ENCODE measurements at places on chromosomes 16 and 17.

DNA sequence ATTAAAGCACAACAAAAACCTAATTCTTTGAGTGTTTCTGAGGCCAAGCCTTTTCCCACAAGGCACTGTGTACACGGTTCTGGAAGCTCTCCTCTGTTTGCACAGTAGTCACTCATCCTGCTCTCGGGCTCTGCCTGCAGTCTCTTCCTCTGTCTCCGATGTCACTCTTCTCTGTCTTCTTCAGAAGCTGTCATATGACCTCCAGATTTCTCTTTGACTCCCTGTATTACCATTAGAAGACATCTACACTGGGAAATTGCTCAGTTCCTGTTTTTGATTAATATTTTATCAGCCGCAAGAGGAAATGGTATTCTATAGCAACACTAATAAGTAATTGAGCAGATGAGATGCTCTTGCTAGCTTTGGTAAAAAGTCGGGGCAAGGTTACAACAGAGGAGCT lies 422.9 kb downstream of the WWOX start:
- no peak for DNase-seq

GRCh38 chr16:89010210-89010925 lies 33.4 kb upstream of the CBFA2T3 start:
- DNase-seq: no peak

DNA sequence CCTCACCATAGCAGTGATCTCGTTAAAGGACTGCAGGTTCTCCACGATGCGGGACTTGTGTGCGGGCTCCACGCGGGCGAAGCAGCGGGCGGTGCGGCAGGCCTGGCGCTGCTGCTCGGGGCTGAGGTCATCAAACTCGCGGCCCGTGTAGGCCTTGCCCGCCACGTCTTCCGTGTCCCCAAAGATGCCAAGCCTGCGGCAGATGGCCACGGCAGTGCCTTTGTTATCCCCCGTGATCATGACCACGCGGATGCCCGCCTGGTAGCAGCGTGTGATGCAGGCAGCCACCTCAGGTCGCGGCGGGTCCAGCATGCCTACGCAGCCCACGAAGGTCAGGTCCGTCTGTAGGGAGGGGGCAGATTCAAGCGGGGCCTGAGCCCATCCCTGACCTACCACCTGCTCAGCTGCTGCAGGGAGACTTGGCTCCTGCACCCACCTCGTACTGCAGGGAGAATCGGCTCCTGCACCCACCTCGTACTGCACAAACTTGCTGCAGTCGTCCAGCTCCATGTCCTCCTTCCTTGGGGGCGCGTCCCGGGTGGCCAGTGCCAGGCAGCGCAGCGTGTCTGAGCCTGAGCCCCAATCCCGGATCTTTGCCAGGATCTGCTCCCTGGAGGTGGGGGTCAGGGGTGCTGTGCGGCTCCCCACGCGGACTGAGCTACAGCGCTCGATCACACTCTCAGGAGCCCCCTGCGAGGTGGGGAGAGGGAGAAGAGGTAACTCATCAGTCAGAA lies 23.1 kb downstream of the ATP2A3 start:
- no peak for DNase-seq

- DNase-seq: no peak
These were observed 59.3 kb upstream of the BRD7 start for GRCh38 chr16:50428116-50428515.

- no peak for DNase-seq
These were observed 3.8 kb downstream of the DDX19B start for GRCh38 chr16:70302745-70303144.

- DNase-seq: peak; percentile 89
These were observed 5.4 kb downstream of the ATPAF2 start for GRCh38 chr17:18033442-18034099.

- no peak for DNase-seq
These were observed 66.3 kb upstream of the MYOCD start for GRCh38 chr17:12599186-12599920.

All from NCI-H748 treated with DMSO at 0.1 percent for 48 hours (cell line).